ENCODE measurements at places on chromosomes 12 and 14.

- no peak for DNase-seq
These were observed 38.2 kb downstream of the PLXNC1 start for GRCh38 chr12:94186278-94187241.

DNA sequence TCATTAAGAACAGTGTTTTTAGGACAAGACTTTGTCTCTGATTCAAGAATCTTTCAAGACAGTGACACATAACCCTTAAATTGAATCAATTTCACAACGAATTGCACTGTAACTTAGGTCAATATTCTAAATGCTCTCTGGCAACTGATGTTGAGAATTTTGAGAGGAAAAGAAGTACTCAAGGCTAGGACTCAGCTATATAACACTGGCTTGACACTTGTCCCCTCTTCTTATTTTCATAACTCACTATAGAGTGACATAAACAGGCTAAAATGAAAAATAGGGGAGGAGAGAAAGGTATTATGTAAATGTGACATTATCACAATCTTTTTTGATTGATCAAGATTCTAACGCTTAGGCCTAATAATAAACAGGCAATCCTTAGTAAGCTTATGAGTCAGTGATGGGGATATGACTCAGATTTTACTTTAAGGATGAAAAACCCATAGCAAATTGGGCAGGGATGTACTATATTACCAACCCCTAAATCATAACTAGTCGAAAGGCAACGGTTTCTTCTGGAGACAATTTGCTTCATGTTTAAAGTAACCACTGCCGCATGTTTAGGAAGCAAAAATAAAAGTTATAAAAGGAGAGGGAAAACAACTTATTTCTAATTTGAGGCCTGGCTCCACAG lies 10.9 kb downstream of the BTG1 start:
- DNase-seq: no peak

GRCh38 chr14:101235335-101236103 lies 325.8 kb upstream of the DIO3 start:
- peak; percentile 74 for DNase-seq

GRCh38 chr12:30898846-30899245 lies 27.7 kb upstream of the TSPAN11 start:
- DNase-seq: no peak

All from hematopoietic multipotent progenitor cell treated with erythropoietin and hydrocortisone succinate and interleukin-3 and kit ligand, for 6 days (in vitro differentiated cells).